ENCODE measurements at places on chromosomes 1 and 21.

GRCh38 chr1:101509370-101509769 lies 272.6 kb downstream of the S1PR1 start:
- DNase-seq = no peak

DNA sequence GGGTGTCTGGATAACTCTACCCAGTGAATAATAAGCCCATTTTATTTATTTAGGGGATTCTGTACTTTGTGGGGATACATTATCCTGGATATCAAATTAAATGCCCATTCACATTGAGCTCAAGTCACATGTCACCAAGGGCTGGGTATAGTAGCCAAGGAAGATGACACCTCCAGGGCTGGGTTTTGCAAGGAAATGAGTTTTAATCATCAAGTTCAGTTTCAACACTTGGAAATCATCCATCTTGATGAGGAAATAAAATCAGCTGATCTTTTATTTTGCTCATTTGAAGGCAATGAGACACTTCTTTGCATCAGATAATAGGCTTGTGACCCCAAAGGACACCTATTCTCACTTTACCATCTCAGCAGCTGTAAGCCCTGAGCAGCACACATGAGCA lies 80.0 kb upstream of the TNR start:
- DNase-seq = no peak

DNA sequence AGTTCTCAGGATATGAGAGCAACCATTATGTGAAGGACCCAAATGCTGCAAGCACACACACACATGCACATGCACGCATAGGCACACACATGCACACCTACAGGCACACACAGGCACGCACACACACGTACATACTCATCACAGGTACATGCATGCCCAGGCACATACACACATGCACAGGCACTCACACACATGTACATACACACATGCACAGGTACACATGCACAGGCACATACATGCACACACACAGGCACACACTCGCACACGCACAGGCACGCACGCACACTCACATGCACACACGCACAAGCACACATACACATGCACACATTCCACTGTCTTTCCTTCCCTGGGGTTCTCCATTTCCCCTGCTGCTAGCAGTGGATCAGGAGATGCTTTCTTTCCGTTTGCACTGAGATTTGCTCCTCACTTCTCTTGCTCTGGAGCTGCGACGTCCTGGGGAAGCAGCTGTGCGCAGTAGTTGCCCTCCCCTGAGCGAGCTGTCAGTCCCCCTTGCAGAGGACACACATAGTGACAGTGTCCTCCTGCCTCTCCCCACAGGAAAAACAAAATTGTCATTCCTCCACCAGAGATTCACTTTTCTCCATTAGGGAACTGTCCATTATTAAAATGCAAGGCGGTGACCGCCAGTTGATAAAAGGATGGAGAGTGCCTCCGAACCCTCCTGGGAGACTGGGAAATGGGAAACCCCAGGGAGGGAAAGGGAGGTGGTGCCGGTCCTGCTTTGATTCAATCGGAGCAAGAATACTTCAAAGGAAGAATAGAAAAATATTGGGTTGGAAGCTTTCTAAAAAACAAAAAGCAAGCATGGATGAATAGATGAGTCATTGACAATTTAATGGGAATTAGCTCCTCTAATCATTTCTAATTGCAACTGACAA lies 69.5 kb downstream of the WDR4 start:
- DNase-seq = no peak

DNA sequence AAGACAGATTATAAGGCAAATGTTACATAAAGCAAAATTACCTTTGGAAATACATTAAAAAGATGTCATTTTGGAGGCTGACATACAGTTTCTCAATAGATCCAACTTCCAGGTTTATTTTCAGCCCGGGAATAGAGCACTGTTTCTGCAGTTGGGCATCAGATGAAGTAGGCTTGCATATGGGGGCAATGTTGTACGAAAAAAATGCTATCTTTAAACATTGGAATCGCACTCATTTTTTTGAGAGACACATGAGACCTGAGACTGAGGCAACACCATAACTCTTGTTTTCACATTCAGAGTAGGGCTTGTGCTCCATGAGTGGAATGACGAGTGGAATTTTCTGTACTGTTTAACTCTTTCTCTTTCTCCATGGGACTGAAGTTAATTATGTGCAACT lies 122.4 kb upstream of the ZRANB2 start:
- no peak for DNase-seq

- no peak for DNase-seq
These were observed 21.5 kb upstream of the FAM43B start for GRCh38 chr1:20530901-20531300.

DNA sequence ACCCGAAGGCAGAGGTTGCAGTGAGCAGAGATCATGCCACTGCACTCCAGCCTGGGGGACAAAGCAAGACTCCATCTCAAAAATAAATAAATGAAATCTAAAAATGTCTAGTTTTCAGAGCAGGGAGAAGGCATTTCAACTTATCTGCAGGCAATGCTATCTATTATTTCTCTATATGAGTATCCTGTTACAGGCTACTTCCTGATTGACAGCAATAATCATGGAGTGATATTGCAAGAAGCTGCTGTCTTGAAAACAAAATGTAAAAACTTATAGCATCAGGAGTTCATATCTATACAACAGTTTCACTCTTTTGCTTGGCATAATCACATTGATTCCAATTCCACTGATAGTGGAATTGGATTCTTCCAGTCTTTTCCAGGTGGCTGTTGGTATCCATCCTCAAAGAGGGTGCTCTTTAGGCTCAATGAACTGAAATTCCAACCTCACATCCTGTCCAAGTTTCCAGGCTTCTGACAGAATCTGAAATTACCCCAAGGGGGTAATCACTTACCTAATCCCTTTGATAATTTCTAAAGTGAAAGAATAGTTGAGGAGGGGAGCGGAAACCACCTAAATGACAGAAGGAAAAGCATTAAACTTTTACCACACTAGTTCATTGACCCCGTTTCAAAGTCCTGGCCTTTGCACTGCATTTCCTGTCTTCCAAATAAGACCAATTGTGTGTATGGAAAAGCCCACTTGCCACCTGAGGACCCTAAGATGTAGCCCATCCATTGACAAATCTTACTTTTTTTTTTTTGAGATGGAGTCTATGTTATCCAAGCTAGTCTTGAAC lies 107.6 kb downstream of the GLUL start:
- DNase-seq = no peak

DNA sequence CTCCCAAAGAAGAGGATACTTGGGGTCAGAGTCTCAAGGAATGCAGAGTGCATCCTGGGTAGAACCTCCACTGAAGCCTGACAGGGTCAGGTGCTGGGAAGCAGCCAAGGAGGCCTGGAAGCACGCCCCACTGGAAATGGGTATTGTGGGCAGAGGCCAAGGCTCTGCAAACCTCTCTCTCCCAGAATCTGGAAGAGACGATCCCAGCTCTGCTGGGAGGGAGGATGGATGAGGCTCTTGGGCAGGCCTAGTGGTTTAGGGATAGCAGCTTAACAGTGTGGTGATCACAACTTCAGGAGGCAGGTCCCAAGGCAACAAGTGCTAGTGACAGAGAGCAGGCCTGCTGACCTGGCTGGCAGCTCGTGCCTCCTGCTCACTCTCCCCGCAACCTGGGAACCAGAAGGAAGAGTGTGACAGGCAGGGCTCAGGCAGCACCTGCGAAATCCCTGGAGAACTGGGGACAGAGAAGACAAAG lies 641.0 kb downstream of the PLPP3 start:
- no peak for DNase-seq

DNA sequence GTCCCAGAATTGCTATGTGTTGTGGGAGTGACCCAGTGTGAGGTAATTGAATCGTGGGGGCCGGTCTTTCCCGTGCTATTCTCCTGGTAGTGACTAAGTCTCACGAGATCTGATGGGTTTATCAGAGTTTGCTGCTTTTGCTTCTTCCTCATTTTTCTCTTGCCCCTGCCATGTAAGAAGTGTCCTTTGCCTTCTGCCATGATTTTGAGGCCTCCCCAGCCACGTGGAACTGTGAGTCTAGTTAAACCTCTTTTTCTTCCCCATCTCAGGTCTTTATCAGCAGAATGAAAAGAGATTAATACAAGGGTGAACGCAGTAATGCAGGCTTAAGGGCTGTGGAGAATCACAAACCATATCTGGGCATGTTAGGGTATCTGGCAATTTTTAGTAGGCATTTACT lies 624.0 kb downstream of the USP25 start:
- no peak for DNase-seq

DNA sequence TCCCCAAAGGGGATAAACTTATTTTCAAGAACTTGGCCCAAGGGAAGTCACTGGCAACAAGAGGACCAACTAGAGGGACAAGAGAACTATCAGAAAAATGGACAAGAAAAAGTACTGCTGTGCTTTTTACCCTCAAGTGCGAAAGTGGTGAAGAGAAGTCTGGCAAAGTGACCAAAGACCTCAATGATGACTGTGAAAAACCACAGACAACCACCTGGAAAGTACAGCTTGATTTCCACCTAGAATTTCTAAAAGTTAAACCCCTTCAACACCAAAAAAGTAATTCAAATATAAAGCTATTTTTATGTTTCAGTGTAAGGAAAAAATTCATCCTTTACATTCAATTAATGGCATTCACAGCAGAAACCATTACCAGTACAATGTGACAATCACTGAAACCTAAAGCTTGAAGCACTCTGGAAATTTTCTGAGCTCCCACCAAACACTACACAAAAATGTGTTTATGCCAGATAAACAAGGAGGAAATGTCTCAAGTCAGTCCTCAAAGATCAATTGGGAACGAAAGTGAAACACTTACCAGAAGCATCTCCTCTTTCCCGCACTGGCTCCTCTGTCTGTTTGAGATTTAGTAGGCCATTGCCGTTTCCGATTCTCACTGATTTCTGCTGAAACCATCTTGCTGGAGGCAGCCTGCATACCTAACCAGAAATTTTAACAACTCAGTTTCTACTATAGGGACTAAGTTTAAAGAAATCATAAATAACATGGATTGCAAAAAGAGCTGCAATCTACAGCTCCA lies 8.3 kb downstream of the SDE2 start:
- DNase-seq = no peak

DNA sequence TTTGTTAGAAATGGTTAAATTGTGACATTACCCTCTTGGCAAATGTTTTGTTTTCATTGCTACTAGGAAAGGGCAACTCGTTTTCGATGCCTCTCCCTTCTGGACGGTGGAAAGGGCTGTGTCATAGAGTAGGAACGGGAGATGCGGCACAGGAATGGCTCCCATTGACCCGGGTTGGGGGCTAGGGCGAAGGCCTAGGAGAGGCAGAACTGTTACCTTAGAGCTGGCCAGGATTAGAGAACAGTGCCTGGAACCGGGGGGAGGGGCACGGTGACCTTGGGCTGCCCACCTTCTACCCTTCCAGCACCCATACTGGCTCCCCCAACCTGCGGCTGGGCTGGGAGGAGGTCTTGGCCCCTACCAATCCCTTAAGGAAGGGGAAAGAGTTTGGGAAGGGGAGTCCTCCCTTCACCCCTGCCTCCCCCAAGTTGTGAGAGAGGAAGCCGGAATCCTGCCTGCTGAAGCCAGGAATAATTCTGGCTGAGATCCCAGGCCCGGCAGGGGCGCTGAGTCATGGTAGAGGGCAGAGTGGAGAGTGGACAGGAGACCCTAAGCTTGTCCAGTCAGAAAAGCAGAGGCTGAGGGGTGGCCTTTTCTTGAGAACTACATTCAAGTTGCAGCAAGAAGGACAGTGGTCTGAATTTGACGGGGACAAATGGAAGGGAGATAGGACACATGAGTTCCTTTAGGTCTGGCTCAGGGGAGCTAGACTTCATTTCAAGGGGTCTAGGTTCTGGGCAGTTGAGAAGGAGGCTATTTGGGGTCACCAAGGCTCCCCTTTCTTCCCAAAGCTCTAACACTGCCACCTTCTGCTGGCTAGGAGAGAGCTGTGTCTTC lies 8.2 kb downstream of the LMNA start:
- DNase-seq = no peak

DNA sequence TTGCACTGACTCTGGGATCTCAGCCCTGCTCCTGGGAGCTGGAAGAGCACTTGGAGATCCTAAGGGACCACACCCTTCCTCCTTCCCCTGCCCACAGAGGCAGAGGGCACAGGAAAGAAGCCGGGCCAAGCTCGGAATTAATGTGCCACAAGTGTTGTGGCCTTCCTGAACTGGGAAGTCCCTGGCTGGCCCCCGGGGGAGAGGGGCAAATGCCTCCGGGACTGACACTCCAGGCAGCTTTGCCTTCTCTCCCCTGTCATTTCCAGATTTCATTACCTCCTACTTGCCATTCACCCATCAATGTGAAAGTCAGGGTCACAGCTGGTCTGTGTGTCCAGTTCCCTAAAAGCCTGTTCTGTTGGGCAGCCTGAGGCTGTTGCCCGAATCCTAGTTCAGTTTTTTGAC lies 21.7 kb downstream of the SESN2 start:
- no peak for DNase-seq
